ENCODE measurements at places on chromosomes 13 and 19.

DNA sequence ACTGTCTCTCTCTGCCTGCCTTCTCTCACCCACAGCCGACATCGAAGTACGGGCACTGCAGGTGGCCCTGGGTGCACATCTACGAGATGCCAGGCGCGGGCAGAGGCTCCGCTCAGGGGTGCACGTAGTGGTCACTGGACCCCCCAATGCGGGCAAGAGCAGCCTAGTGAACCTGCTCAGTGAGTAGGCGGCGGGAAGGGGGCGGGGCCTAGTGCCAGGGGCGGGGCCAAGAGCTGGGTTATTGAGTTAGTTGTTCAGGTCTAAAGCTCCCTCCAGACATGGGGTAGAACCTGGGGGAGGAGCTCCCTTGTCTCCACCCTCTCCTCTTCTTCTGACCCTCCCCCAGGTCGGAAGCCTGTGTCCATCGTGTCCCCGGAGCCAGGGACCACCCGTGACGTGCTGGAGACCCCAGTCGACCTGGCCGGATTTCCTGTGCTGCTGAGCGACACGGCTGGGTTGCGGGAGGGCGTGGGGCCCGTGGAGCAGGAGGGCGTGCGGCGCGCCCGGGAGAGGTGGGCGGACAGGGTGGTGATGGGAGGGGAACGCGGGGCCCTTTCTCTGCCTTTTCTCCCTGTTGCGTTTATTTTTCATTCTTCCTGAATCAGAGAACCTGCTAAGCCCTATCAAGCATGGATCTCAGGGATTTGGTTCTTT is 1.9 kb downstream of the GTPBP3 start:
- DNase-seq: no peak

DNA sequence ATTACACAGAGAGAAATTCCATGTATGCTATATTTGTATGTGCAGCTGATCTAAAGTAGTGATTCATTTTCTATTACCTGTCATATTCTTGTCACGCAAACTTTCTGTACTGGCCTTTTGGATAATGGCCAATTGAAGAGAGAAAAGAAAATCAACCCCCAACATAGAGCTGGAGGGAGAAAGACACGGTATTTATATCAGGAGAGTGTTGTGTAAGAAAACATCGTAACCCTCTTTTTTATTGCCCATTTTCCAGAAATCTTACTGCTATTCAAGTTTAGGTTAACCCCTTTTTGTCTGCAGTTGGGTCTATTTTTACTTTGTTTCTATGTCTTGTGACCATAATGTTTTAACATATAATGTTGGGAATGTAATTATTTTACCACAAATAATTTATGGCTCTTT is 27.9 kb downstream of the DGKH start:
- no peak for DNase-seq

DNA sequence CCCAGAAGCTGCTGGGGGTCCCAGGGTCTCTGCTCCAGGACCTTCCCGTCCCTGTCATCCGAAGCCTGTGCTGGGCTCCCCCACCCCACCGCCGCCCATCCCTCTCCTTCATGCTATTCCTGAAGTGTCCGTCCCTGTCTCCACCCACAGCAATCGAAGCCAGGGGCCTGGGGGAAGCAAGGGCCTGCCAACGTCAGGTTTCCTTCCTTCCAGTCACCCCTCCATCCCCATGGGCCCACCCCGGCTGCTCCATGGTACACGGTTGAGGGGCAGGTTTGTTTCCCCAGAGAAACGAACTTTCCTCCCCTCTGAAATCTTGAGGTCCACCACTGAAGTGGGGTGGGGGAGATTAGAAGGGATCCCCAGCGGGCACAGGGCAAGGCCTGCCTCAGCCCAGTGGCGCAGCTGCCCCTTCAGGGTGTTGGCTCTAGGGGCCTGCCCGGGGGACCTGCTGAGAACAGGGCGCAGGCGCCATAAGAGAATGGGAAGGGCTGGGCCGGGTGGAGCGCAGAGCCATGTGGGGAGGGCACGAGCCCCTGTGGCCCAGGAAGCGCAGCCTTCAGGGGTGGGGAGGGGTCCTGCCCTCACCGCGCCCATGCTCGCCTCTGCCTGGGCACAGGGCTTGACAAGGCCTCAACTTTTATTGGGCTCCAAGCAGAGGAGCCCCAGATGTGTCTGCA is 16.1 kb downstream of the CEBPG start:
- DNase-seq: no peak

- DNase-seq: no peak
Observed at GRCh38 chr19:14632286-14632685, 42.4 kb downstream of the ADGRE3 start.

GRCh38 chr13:51846756-51847155 is 1.8 kb upstream of the TMEM272 start:
- no peak for DNase-seq
